ENCODE measurements at places on chromosomes 2 and 18.
A peak's percentile ranks its signal among the peaks of the same experiment; 100 is the strongest.

DNA sequence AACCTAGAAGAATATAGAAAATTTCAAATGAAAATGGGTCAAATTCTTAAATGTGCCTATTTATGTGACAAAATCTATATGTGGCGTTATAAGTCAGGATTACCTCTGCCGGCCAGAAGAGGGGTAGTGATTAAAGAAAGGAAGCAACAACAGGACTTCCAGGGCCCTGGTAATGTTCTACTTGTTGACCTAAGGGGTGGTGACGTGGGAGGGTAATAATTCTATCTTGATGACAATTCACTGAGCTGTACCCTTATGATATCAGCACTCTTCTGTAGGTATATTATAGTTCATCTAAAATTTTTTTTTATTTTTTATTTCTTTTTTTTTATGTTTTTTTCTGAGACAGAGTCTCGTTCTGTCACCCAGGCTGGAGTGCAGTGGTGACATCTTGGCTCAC, 87.9 kb downstream of the STRN start:
- DNase-seq: no peak

- no peak for DNase-seq
Measured at GRCh38 chr18:37493352-37493935, 72.2 kb downstream of the CELF4 start.

GRCh38 chr18:79695269-79695668, 15.7 kb downstream of the CTDP1 start:
- DNase-seq: no peak

DNA sequence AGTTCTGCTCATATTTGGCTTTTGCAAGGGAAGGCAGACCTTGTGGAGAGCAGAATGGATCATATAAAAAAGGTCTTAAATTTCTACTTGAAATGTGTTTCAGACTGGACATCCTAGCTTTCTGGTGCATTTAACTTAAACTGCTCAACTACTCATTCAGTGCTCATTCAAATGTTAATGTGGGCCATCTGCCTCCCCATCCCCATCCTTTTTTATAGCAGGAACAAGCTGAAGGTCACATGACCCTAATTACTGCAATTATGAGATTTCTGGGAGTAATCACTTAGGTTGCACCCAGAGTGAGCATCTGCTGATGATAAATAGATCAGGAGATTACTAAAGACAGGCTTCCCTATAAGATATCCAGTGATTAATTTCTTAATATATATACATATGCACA, 96.1 kb downstream of the MAP2 start:
- no peak for DNase-seq

DNA sequence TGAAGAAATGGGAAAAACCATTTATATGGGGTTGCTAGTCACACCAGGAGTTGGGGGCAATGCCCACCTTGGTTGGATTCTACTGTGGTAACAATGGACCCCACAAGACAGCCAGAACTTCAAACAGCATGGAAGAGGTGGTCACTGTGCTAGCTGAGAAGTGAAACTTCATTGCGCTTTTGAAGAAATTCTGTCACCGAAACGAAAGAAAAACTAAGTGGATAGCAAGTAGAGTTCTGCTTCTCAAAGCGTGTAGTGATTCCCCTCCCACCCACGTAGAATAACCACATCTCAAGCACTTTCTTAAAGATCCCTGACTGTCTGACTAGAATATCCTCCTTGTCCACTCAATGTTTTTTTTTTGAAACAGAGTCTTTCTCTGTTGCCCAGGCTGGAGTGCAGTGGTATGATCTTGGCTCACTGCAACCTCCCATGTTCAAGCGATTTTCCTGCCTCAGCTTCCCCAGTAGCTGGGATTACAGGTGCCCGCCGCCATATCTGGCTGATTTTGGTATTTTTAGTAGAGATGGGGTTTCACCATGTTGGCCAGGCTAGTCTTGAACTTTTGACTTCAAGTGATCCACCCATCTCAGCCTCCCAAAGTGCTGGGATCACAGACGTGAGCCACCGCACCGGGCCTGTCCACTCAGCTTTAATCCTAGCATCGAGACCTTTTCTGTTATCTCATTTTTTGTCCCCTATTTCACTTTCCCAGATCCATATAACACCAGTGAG, 30.1 kb upstream of the CCL20 start:
- no peak for DNase-seq

DNA sequence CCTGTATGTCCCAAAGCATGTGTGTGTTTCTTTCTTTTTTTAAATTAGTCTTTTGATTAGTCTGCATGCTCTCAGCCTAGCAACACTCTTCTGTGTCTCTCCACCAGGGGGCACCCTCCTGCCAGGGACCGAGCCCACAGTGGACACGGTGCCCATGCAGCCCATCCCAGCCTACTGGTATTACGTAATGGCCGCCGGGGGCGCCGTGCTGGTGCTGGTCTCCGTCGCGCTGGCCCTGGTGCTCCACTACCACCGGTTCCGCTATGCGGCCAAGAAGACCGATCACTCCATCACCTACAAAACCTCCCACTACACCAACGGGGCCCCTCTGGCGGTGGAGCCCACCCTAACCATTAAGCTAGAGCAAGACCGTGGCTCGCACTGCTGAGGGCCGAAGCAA, 93.8 kb downstream of the NRP2 start:
- DNase-seq: no peak

DNA sequence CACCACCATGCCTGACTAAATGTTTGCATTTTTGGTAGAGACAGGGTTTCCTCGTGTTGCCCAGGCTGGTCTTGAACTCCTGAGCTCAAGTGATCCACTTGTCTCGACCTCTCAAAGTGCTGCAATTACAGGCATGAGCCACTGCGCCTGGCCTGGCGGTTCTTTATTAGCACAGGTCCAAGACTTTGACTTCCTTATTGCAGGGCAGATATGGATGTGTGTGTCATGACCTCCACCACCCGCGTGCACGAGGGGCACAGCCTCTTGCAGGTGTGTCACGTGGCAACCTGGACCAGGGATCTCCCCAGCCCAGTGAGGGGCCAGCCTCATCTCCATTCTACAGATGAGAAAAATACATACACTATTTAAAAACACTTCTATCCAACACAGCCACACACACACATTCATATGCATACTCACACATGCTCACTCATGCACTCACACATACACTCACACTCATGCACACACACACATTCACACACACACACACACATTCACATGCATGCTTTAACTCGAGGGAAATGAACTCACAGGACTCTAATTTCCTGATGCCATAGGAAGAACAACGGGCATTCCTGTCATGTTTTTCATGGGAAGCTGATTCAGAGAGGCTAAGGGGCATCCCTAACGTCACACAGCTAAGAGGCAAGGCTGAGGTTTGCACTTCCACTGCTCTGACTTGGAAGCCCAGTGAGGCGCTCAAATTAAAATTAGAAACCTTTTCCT, 38.8 kb downstream of the RRM2 start:
- DNase-seq: no peak

DNA sequence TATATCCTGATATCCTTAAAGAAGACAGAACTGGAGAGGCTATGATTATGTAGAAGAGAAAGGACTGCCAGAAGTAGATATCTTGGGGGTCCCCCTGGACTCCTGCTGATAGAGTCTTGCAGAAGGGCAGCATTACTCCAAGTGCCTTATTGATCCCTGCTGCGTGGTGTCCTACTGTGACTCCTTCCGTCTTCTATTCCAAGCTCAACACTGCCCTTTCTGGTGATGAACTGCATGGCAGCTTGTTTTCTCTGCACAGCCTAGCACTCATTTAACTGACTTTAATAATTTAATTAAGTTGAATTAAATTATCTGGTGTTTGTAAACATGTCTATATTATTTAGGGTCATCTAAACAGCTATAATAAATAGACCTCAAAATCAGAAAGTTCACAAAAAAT, 194.1 kb upstream of the DSEL start:
- no peak for DNase-seq

DNA sequence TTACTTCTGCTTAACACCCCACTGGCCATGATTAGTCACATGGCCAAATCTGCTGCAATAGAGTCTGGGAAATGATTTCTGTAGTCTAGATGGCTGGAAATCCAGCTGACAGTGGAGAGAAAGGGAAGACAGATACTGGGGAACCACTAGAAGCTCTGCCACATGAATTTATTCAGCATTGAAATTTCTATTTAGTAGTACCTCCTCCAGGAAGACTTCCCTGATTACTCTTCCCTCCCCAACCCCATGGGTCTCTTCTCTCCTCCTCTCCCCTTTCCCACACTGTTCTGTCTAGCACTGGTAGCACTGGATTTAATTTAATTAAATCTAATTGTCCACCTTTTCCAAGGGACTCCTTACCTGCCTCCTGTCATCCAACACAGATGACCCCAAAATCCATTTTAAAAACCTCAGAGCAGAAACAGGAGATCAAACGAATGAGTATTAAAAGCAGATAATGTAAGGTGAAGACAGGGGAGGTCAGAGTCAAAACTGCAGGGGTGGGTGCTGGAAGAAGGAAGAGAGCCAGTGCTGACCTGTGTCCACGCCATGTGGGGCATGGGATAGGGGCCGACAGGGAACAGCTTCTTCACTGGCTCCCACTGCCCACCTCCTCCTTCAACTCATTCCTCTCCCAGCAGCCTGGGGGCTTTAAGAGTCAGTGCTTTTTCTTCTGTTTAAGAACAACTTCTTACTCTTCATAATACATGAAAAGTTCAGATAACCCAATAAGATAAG, 169.2 kb upstream of the HS6ST1 start:
- no peak for DNase-seq

- DNase-seq: no peak
Measured at GRCh38 chr2:186569897-186570296, 20.0 kb upstream of the ITGAV start.

DNA sequence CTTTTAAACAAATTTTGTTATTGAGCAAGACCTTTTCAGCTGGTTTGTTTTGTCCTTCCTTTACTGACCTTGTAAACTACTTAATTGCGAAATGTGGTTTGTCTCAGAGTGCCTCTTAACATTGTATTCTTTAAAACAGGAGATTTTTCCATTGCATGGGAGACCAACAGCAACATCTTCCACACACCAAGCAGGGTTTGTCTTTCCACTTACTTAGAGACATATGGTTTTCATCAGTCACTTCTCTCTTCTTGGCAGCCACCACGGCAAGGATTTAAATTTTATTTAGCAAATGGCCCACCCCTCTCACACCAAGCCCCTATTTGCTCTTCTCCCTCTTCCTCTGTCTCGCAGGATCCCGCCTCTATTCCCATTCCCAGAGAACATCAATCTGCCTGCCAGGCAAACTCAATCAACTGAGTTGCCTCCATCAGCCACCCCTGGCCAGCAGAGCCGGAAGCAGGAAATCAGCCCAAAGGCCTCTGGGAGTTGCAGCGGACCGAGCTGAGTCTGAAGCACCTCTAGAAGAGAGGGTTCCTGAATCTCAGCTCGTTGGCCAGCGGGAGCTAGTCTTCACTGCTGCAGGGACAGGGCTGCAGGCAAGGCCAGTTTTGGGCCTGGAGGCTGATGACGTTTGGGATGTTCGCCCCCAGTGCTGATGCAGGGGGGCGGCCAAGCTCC, 11.3 kb upstream of the CIB4 start:
- DNase-seq: peak; percentile 14

GRCh38 chr2:72883356-72883962, 3.7 kb upstream of the SPR start:
- no peak for DNase-seq

DNA sequence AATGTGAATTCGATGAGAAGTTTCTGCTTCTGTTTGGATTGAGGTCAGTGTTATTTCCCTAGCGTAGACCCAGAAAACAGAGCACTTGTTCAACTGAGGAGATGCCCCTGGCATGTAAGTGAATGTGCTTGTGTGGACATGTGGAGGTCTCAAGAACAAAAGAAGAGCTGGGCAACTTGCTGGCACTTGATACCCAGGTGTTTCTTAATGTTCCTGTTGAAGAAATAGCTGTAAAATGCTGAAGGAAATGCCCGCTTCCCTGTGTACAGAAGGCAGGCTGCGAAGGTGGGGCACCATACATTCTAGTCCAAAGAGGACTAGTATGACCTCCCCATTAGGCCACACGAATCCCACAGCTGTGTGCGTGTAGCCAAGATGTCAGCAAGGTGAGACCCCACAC, 9.8 kb upstream of the LBH start:
- no peak for DNase-seq

DNA sequence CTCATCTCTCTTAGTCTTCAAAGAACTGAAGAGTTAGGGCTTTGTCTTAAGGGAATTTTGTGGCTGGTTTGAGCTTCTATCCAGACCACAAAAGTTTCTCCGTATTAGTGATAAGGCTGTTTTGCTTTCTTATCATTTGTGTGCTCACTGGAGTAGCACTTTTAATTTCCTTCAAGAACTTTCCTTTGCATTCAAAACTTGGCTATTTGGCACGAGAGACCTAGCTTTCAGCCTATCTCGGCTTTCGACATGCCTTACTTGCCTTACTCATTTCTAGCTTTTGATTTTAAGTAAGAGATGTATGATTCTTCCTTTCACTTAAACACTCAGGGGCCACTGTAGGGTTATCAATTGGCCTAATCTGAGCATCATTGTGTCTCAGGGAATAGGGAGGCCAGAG, 29.9 kb downstream of the HDHD2 start:
- DNase-seq: no peak

GRCh38 chr2:75949385-75950030, 238.8 kb upstream of the GCFC2 start:
- DNase-seq: no peak

DNA sequence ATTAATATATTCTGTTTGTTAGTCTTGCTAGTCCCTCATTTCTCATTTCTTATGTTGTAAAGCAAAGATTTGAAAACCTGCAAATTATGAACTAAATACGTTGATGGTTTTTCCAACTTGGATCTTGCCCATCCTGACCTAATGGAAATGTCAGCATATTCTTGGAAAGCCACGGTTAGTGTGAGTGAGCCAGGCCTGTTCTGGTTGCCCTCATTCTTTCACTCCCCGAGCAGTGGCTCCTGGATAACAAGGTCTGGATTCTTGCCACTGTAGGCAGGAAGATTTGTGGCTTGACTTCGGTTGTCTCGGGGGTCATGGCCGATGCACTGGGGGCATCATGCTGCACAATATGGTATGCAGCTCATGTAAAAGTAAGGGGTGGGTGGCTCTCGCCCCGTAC, 359.1 kb downstream of the MEIS1 start:
- DNase-seq: no peak

GRCh38 chr2:156778916-156779315, 342.7 kb downstream of the GPD2 start:
- DNase-seq: no peak

DNA sequence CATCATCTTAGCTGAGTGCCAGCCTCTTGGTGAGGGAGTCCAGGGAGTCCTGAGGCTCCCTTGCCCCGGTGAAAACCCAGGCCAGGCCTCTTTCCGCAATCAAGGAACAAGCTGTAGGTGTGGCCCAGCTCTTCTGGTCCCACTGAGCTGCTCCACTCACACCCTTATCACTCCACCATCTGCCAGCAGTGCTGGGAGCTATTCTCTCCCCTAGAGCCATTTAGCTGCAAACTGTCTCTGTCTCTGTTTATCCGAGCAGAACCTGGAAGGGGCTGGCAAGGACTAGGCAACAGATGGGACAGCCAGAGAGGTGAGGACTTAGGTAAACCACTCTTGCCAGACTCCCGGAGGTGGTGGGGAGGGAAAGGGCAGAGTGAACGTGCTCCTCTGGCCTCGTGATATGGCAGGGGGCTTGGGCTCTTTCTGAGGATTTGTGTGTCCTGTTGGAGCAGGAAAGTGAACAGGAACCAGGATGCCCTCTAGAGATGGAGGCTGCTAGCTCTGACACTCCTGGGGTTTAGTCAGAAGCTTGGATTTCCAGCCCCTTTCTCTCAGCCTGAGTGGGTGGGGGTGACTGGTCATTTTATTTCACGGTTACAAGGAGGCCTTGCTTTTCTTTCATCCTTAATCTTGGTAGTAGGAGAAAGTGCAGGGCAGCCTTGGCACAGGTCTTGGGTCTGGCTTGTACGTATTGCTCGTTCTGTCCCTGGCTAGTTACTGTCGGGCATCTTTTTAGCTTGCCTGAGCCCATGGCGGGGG, 19.6 kb downstream of the B3GNT2 start:
- DNase-seq: peak; percentile 40

- DNase-seq: no peak
Measured at GRCh38 chr2:158460632-158461297, 4.0 kb downstream of the PKP4 start.

All from DMS79 treated with DMSO at 0.1 percent for 48 hours (cell line).